ENCODE measurements at places on chromosomes 11 and 22. TPM values are rescaled to one million over a fixed set of nuclear protein-coding genes. Genes with fewer than 3 reads are reported as not detected.

GRCh38 chr11:76197332-76197731, 9.0 kb downstream of the WNT11 start:
- DNase-seq = no peak

DNA sequence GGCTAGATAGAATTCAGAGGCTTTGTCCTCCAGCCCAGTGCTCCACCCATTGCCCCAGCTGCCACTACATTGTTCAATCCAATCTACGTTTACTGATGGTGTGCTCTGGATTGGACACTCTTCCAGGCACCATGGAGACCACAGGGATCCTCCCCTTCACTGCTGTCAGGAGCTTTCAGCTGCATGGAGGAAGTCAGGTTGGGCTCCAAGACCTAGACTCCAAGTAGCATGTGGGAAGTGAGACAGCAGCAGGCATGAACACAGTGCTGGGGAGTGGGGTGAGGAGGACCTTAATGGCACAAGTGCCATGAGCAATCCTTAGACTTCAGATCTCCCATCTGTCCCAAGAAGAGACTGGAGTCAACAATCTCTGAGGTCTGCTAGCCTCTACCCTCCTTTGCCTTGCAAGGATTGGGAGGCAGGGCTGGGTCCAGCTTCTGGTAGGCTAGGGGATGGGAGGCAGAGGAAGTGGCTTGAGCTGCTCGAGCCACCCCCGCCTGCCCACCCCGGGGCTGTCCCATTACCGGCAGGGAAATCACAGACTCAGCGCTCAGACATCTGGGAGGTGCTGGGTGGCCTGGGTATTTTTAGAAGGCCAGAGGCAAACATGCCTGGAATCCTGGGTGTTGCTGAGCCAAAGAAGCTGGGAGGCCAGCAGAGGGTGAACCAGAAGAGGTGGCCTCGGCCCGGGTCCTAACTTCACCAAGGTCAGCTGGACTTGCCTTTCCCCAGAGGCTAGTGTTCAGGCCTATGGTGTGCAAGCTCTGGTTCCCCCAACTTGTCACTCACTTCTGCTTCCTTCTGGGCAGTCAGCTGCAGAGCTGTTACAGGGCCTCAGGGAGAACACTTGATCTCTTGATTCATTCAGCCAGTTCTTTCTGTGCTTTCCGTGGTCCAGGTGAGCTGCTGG, 15.2 kb upstream of the FCHSD2 start:
- no peak for DNase-seq

- DNase-seq = no peak
These were observed 273.9 kb upstream of the CHORDC1 start for GRCh38 chr11:90496722-90497121.

DNA sequence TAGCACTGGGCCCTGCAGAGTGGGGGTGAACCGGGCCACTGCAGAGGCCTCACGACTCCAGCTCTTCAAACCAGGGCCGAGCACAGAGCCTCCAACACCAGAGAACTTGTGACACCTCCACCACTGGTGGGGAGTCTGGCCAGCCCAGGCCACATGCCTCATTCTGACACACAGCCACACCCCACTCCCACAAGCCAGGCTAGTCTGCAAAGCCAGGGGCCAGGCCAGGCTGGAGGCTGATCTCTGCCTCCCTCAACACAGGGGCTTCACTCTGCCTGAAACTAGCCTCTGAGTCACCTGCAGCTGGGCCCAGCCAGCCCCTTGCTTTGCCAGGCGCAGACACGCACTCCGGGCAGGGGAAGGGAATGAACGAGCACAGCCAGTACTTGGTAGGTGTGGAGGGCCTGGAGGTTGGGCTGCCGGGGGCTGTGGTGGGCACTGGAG, 102.9 kb downstream of the MED15 start:
- no peak for DNase-seq

DNA sequence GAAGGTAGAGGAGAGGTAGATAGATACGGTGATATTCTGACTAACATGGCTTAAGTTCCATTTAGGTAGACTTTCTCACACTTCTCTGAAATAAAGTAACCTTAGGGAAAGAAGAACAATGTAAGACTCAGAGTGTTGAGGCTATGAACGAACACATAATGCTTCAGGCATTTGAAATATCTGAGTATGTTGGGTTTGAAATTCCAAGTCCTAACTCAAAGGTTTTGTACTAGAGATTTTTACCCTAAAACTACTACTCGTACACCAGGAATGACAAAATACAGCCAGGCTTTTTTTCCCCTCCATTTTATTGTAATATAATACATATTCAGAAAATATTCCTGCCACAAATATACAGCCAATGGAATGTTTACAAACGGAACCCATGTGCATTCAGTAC, 592.6 kb downstream of the ETS1 start:
- DNase-seq = no peak

DNA sequence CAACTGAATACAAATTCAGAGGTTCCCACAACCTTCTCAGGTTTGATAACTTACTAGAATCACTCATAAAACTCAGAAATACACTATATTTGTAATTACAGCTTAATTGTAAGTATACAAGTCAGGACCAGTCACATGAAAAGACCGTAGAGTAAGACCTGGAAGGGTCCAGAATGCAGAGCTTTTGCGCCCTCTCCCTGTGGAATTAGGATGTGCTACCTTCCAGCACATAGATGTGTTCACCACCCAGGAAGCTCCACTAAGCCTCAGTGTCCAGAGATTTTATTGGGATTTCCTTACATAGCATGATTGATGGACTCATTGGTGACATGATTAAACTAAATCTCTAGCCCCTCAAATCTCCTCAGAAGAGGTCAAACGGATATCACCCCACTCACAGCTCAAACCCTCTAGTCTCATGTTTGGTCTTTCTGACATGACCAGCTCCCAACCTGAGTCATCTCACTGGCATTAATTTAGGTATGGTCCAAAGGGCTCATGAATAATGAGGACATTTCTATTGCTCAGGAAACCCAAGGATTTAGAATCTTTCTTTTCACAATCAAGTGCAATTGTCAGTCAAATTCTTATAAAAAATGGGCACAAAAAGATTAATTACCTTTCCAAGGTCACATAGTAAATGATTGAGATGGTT, 77.2 kb upstream of the UBASH3B start:
- no peak for DNase-seq

GRCh38 chr11:33315822-33316221, 58.6 kb downstream of the HIPK3 start:
- DNase-seq = no peak

DNA sequence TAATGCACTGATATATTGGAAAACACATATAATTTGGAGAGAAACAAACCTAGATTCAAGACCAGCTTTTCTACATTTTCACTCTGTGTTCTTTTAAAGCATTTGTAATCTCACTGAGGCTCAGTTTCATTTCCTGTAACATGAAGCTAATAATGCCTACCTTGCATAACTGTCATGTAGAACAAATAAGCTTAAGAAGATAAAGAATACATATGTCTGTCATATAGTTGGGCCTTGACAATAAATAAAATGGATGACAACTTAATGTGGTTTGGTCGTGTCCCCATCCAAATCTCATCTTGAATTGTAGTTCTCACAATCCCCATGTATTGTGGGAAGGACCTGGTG, 35.2 kb upstream of the FIBIN start:
- DNase-seq = no peak

DNA sequence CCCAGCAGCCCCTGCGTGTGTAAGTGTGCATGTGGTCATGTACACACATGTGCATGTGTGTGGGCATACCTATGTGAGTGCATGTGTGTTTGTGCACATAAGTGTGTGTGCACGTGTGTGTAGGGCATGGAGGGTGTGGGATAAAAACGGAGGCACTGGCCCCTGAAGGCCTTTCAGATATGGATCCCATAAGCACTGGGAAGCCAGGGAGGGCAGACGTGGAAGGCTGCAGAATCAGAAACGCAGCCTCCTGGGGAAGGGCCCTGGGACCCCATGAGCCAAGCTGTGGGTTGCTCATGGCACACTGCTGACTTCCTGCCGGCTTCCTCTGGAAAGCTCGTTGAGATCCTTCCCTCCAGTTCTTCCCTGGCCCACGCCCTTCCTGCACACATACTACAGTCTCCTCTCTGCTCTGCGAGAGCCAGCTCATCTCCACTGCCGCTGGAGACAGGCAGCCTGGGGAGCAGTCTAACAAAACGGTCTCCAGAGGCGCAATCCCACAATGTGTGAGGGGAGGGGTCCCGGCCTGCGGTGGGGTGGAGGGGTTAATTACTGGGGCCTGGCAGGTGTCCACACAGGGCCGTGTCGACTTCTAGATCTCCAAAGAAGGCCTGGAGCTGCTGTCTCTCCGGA, 435.2 kb upstream of the B3GAT1 start:
- DNase-seq = no peak

DNA sequence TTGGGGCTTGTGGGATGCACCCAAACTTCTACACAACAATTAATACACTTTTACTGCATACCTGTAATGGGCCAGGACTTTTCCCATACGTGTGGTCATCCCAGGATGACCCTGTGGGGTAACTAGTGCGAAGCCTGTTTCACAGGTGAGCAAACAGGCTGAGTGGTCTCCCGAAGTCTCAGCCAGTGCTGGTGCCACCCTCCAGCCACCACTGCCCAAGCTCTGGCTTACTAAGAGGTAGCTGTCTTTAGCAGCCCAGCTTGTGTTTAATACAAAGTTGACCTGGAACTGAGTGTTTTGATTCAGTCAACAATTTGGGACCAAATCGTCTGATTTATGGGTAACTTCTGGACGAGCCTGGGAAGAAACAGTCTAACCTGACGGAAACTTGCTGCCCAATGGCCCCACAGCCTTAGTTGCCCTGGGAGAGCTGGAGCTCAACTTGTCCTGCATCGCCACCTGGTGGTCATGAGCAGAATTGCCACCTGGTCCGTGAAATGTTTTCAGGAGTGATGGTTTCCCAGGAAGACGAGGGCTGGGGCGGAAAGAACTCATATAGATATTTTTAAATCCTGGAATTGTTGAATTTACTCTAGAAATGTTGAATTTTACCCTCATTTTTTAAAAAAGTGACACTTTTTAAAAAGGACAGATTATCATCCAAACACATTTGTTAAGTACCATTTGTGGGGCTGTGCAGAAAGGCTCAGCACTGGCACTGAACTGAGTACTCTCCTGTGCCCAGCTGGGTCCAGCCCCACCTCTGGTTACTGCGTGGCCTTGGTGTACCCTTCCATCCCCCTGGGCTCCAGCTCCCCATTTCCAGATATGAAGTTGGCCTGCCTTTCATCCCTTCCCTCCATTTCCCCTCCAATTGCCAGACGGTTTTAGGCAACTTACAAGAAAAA, 95.5 kb upstream of the PARVA start:
- peak; percentile 82 for DNase-seq

GRCh38 chr22:24848559-24849168, 42.7 kb downstream of the SGSM1 start:
- no peak for DNase-seq

- no peak for DNase-seq
These were observed 1.6 kb upstream of the TMPRSS13 start for GRCh38 chr11:117930668-117931330.

DNA sequence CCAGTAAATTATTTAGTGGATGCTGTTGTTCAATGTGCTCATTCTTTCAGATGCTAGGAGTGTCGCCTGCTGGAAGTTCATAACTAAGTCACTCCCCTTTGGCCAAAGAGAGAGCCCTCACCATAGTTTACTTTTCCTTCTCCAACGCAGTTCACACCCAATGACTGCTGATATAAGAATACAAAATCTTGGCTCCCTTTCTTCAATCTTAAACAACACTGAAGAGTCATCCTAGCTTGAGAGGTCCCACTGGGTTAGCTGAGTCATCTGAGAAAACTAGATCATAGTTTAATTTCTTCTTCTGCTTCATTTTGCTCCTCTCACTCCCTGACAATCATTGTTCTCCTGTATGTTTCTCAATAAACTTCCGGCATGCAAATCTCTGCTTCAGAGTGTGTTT, 5.4 kb upstream of the OR52L1 start:
- no peak for DNase-seq

DNA sequence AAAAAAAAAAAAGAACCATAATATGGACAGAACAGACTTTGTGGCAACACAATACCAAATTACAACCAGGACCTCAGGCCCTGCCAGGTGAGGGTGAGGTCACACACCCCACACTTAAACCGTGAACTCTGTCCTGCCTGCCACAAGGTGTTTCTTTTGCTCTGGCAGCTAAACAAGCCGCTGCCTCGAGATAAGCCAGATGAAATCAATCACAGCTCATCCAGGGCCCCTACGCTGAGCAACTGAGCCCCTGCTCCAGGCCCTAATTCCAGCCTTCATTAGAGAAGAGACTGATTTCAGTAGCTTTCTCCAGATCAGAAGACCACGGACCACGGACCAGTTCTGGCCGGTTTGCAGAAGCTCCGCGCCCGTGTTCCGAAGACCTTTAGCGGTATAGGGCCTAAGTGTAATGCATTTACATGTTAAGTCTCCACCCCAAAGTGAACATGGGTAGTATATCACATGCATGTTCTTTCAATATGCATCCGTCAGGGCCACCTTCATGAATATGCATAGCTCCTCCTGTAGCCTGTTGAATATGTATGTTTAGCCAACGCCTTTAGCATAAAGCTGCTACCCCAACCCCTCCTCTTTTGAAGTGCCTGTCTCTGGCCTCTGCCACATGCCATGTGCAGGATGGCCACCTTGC, 14.8 kb upstream of the RAC2 start:
- DNase-seq = no peak

DNA sequence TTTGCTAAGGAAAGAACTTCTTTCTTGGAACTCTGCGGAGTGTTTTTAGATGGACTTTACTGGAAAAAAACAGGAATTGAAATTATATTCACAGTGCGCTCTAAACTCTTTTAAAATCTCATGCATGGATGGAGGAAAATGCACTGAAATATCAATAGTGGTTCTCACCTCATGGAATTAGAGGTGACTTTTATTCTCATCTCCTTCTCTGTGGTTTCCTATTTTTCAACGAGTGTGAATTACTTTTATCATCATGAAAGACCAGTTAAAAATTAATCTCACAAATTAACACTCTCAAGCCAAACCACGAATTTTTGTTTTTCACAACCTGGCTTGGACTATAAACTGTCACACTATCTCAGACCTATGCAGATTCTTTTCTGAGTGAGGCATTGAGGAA, 16.6 kb downstream of the BMAL1 start:
- no peak for DNase-seq

- DNase-seq = no peak
These were observed 6.3 kb downstream of the COMMD9 start for GRCh38 chr11:36282926-36283325.

- no peak for DNase-seq
These were observed 73.9 kb downstream of the SPON1 start for GRCh38 chr11:14036469-14036868.

DNA sequence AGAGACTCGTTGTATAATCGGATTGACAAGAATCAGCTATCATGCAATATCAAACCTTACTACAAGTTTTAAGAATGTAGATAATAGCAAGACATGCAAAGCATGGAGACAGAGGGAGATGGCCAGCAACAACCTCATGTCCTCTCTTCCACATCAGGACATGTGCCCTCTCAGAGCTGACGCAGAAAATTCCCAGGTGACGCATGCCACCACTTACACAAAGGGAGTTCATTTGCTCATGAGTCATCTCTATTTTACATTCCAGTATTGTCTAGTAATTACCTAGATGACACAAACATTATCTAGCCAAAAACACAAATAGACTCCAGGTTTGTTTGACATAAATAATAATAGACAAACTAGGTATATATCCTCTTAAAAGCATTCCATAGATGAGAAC, 38.1 kb upstream of the OPCML start:
- no peak for DNase-seq

Gene PLEKHB1
- total RNA-seq = 117 TPM

Gene CD3G
- total RNA-seq = not detected

Gene OR52A5
- not detected for total RNA-seq

Gene SYT9
- total RNA-seq = 0.42 TPM

Gene GGTLC3
- total RNA-seq = 0.55 TPM

Gene HOATZ
- not detected for total RNA-seq

Gene DEUP1
- total RNA-seq = 1.7 TPM

Gene OR2AT4
- not detected for total RNA-seq
